Stimulated activated CD4-positive, alpha-beta T cell treated with anti-CD3 and anti-CD28 coated beads, Interleukin-1b, Interleukin-23, amount 100 ng/mL, for 4 hours (primary cell): ENCODE measurements at places on chromosomes 16 and 17.

GRCh38 chr16:23570992-23571632 lies 13.6 kb downstream of the UBFD1 start:
- no peak for DNase-seq

DNA sequence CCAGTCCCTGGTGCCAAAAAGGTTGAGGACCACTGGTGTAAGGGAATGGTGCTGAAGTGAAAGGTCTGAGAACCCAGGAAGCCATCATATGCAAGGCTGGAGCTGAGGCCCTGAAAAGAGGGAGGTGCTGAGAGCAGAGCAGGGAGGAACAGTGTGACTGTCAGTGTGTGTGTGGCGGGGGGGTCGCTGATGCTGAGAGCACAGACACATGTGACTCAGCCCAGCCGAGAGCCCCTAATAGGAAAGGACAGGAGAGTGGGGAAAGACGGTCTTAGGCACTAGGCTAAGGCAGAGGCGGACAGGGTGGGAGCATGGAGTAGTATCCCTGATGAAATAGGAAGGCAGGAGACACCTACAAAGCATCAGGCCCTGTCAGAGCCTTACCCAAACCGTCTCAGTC lies 1.2 kb downstream of the B9D1 start:
- DNase-seq, result no peak

GRCh38 chr16:56637814-56638750 lies at the start of gene MT1A:
MT1A (plus strand) TSS chr16:56638666; CDS start chr16:56638739, 73 bp downstream.
- DNase-seq, result no peak

GRCh38 chr17:21029036-21029435 lies 13.8 kb downstream of the USP22 start:
- no peak for DNase-seq

GRCh38 chr16:26727848-26728247 lies 338.9 kb upstream of the C16orf82 start:
- no peak for DNase-seq

- no peak for DNase-seq
Observed at GRCh38 chr16:84178146-84178765, 8.6 kb downstream of the TAF1C start.

GRCh38 chr16:1877089-1877488 lies 5.1 kb upstream of the MEIOB start:
- no peak for DNase-seq

DNA sequence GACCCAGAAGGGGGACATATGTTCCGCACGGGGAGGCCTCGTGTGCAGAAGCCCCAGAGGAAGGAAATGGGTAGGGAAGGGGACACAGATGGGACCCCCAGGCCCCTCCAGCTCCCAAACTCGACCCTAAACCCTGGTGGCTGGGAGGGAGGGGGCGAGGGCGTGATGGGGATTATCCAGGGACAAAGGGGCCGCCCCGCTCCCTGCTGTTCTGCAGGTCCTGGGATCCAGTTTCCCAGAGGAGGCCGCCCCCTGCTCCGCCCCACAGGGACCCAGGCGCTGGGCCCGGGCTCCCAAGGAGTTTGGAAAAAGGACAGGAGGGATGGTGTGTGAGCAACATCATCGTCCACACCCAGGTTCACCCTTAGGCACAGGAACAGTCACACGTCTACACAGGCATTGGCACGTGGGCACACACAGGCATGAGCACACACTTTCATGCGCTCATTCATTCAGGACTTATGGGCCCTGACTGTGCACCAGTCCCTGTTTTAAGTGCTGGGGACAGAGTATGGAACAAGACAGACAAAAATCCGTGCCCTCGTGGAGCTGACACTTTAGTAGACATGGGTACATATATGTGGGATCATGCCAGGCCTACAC lies 12.8 kb upstream of the FBXL19 start:
- DNase-seq, result no peak

DNA sequence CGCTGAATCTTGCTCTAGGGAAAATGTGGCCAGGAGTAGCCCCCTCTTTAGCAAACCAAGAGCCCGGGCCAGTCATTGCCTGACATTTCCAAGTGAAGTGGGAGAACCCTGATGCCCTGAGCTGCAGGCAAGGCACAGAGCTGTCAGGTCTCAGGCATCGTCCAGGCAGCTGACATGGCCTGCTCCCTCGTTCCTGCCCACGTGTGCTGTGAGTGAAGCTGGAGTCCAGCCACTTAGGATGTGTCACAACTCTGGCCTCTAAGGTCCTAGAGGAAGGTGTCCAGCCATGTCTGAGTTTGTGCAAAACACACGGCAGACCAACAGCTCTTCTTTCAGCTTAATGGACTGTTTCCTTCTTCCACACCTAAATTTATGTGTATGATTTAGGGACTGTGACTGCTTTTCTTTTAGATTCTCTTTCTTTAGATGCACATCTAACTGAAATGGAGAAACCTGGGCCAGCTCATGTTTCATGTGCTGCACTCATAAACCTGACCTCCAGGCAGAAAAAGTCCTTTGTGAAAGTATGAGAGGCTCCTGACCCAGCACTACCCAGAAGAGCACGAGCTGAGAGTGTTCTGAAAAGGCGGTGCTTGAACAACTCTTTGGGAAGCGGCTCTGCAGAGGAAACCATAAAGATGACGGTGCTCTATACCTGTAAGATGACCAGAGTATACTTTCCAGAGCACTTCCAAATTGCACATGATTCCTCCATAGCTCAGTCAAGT lies 14.8 kb upstream of the LIMD2 start:
- DNase-seq, result no peak

DNA sequence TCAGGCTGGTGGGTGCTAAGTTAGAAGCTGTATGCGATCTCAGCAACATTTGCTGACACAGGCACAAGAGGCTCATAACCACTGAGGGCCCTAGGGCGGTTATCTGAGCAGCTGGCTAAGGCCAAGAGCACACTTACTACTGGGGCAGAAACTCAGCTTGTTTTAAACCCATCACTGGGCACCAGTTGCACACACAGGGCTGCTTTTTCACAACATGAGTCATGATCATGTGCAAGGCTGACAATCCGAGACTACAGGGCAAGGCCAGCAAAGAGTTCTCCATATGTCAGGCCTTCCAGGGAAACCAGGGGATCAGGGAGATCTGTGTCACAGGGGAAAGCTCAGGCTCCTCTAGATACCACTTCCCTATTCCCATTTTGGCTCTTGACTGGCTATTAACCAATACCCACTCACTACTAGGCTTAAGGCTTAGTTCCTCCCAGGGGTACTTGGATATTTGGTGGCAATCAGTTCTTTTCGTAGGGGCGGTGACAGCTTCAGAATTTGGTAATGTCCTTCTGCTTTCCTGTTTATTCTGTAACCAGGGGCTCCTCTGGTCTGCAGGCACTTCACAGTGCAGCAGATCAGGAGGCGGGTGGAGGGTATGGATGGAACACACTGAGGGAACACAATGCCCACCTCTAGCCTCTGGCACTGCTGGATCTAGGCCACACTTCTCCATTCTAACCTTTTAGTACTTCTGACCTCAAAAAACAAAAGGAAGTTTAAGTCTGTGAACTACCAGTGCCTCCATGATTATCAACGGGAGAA lies 44.9 kb upstream of the ERN1 start:
- no peak for DNase-seq

DNA sequence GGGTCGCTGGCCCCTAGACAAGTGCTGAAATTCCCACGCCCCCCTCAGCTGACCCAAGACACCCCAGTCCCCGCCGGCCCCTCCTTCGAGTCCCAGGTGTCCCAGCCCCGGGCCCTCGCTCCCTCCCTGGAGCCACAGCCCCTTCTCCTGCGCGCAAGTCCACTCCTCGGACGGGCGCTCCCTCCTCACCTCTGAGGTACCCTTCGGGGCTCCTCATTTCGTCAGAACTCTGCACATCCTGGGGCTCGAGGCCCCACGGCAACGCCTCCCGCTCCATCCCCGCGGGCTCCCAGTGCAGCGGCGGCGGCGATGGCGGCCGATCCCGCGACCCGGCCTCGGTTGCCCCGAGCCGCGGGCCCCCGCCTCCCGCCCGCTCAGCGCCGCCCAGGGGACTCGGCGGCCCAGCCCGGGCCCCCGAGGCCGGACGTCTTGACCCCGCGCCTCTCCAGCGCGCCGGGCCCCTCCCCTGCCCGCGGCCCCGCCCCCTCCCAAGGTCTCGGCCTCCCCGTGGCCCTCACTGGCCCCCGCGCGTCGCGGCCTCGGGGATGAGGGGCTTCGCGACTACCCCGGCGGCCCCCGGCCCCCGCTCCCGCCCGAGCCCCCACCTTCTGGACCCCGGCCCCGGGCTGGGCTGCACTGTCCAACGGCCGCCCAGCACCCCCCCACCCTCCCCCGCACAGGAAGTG lies at the start of gene ZNF768:
ZNF768 (minus strand) TSS at position 430 of the 686 bp plus-strand sequence; CDS start at position 277, 153 bp downstream.
- DNase-seq, result peak; percentile 40

GRCh38 chr17:72039490-72039889 lies 81.3 kb upstream of the SOX9 start:
- DNase-seq, result no peak

- DNase-seq, result no peak
Observed at GRCh38 chr16:67526149-67526791, 2.4 kb upstream of the RIPOR1 start.

DNA sequence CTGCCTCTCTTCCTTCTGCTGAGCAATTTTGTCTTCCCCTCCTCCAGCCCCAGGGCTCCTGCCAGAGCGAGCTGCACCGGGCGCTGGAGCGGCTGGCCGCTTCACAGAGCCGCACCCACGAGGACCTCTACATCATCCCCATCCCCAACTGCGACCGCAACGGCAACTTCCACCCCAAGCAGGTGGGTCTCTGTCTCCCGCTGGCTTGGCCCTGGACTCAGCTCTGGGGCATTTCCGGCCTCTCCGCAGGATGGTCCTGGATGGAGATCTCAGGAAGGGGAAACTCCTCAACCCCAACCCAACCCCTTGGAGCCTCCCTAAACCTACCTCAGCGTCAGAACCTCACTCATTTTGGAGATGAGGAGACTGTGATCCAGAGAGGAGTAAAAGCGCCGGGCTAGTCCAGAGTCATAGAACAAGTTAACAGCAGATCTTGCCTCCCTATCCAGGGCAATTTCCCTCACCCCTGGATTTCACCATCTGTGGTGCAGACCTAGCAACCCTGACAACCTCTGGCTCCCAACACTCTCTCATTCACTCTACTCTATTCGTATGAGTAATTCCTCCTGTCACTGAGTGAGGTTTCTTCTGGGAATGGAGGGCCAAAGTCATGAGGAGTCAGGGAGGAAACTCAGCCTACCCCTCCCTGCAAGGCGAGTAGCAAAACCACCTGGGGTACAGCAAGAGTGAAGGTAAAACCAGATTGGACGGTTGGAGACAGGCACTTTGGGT lies 10.8 kb downstream of the IGFBP4 start:
- DNase-seq, result no peak

- DNase-seq, result no peak
Observed at GRCh38 chr17:33803686-33804085, 451.4 kb upstream of the CCL2 start.

- DNase-seq, result no peak
Observed at GRCh38 chr17:27610304-27610677, 20.7 kb upstream of the LGALS9 start.

DNA sequence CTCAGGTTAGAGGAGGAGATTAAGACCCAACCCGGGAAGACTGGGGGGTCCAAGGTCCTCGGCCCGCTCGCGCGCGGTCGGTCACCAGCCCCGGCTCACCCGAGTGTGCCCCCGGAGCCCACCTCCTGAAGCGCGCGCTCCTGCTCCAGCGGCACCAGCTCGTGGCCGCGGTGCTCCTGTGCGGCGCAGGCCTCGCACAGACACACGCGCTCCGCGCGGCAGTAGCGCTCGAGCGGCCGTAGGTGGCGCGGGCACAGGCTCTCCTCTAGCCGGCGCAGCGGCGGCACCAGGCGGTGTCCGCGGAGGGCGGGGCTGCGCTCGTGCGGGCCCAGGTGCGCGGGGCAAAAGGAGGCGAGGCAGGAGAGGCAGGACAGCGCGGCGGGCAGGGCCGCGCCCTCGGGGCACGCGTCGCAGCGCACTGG lies 618 bp downstream of the TRIM47 start:
- DNase-seq, result peak; percentile 62

- DNase-seq, result no peak
Observed at GRCh38 chr17:34219405-34219804, 35.7 kb upstream of the CCL2 start.

DNA sequence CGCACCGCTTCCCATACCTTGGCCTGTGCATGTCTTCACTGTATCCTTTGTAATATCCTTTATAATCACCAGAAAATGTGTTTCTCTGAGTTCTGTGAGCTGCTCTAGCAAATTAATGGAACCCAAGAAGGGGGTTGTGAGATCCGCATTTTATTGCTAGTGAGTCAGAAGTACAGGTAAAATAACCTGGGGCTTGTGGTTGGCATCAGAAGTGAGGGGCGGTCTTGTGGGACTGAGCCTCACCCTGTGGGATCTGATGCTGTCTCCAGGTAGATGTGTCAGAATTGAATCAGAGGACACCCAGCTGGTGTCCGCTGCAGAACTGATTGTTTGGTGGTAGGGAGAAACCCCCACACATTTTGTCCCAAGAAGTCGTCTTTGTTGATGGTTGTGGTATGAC lies 382.4 kb downstream of the SNX29 start:
- DNase-seq, result no peak

- DNase-seq, result no peak
Observed at GRCh38 chr17:76405967-76406647, 21.7 kb downstream of the SPHK1 start.

GRCh38 chr16:30902029-30902972 lies 5.9 kb downstream of the CTF1 start:
- DNase-seq, result peak; percentile 56

DNA sequence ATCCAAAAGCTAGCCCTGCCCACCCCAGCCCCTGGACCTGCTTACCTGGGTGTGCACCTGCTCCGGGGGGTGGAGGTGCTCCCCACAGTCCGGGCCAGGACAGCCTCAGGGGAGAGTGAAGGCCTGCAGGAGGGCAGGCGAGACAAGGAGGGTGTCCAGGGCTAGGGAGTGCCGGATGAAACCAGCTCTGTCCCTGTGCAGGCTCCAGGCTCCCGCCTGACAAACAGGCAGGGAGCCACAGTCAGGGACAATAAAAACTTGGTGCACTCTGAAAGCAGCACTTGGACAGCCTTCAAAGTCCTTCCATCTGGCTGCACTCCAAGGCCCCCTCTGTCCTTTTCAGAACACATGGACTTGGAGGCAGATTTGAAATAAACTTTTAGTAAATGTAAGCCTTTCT lies 3.9 kb downstream of the PAQR4 start:
- DNase-seq, result no peak

GRCh38 chr16:67234180-67234597 lies 7.3 kb downstream of the TMEM208 start:
- no peak for DNase-seq

GRCh38 chr16:79185711-79186110 lies 414.8 kb downstream of the MAF start:
- no peak for DNase-seq

DNA sequence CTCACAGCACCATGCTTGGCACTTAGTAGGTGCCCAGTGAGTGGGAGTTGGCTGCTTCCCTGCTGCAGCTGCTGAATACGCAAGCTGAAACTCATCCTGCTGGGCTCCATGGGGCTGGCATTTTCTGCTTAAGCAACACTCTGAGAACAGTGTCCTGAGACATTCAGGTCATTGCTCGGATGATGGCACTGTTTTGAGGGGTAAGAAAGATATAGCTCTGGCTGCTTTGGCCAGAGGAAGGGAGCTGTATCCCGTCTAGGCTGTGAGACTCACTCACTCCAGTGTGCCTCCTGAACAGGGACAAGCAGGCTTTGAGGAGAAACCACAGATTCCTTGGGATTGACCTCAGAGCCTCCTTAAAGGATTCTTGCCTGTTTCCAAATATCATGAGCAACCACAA lies 120.5 kb downstream of the CLEC16A start:
- no peak for DNase-seq

- DNase-seq, result no peak
Observed at GRCh38 chr16:82900559-82900958, 273.8 kb downstream of the CDH13 start.
